ENCODE measurements at places on chromosomes 6 and 20.

DNA sequence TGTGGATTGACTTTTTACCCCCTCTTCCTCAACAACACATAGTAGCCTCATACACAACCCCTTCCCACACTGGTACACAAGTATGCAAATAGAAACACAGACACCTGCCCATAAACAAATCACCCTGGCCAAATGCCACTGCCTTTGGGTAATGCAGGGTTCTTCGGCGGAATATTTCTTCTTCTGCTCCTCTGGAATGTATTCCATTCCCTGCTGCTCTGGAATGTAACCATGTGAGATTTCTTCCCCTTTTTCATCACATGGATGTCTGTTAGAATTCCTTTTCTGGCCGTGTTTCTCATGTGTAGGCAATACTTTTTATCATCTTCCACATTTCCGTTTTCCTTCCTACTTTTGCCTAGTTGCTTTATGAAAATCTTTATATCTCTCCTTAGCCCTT is 76.1 kb upstream of the TPD52L1 start:
- no peak for DNase-seq

- DNase-seq, result no peak
These were observed 117.2 kb downstream of the LCA5 start for GRCh38 chr6:79420054-79420453.

GRCh38 chr6:115891750-115892149 is 168.9 kb downstream of the FRK start:
- no peak for DNase-seq

DNA sequence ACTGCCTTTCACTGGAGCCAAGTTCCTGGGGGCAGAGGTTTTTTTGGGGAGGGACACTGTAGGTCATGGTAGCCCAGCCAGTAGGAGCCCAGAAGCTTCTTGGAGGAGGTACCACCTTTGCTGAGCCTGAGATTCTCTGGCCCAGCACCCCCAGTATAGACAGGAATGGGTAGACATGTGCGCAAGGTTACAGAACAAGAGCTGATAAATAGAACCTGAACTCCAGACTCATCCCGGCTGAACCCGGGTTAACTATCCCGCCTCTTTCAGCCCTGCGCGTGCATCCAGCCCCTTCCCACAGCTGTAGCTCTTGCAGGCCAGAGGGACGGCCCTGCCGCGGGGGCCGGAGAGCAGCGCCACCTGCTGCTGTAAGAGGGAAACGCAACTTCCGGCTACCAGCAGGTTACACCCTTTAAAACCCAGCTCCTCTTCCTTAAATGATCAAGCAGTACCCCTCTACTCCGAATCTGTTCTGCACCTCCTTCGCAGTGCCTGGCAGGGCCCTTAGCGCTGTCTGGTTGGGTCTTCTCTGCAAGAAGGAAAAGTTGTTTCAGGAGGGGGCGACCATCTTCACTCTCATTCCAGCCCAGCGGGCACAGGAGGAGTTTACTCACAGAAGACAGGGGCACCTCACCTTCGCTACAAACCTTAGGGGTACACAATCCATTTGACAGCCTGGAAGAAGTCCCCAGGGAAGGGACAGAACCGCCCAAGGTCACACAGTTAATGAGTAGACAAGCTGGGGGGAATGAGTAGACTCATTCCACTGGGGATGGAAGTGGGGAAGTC is 7.5 kb downstream of the SRXN1 start:
- peak; percentile 45 for DNase-seq

- no peak for DNase-seq
These were observed 59.6 kb downstream of the DHX35 start for GRCh38 chr20:39021748-39022147.

DNA sequence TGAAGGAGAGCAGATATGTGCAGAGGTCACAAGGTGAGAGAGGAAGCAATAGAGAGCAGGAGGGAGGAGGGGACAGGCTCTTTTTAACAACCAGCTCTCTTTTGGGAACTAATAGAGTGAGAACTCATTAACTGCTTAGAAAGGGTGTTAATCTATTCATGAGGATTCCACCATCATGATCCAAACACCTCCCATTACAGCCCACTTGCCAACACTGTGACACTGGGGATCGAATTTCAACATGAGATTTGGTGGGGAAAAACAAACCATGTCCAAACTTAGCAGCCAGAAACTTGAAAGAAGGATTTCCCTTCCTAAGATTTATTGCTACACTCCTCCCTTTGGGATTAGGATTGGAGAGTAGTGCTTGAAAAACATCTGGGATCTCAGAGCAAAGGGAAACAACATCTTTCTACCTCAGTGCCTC is 135.5 kb upstream of the PLCB4 start:
- no peak for DNase-seq

GRCh38 chr6:133411757-133412156 is 170.6 kb downstream of the EYA4 start:
- no peak for DNase-seq

- DNase-seq, result peak; percentile 24
These were observed 93.2 kb downstream of the DLGAP4 start for GRCh38 chr20:36399147-36399968.

GRCh38 chr6:142011156-142011555 is 121.6 kb upstream of the GJE1 start:
- no peak for DNase-seq

GRCh38 chr6:1913577-1913976 is 303.9 kb downstream of the FOXC1 start:
- no peak for DNase-seq

- no peak for DNase-seq
These were observed 13.0 kb upstream of the MPC1 start for GRCh38 chr6:166395778-166396177.

DNA sequence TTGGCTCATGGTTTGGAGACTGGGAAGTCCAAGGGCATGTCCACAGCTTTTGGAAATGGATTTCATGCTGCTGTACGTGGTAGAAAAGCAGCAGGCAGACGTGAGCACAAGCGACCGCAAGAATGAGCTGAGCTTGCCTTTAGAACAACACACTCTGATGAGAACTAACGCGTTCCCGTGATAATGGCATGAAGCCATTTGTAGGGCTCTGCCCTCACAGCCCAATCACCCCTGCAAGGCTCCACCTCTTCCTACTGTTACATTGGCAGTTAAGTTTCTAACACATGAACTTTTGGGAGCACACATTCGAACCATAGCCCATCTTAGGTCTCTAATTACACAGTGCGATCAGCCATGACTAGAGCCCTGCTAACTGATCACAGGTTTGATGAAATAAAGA is 107.5 kb upstream of the TMEM170B start:
- DNase-seq, result no peak

All from stimulated activated CD4-positive, alpha-beta T cell treated with anti-CD3 and anti-CD28 coated beads, TNF-alpha, amount 100 ng/mL, for 48 hours (primary cell).